ENCODE measurements at places on chromosomes 12 and 14.

- DNase-seq: no peak
Observed at GRCh38 chr12:104604995-104605675, 148.4 kb downstream of the CHST11 start.

- no peak for DNase-seq
Observed at GRCh38 chr12:43551971-43552559, at the start of gene ADAMTS20. Gene ADAMTS20, minus strand, starts transcription at chr12:43552203. Its CDS starts 282 bp downstream, at chr12:43551921.

- DNase-seq: no peak
Observed at GRCh38 chr14:74216671-74217070, 22.6 kb upstream of the VSX2 start.

DNA sequence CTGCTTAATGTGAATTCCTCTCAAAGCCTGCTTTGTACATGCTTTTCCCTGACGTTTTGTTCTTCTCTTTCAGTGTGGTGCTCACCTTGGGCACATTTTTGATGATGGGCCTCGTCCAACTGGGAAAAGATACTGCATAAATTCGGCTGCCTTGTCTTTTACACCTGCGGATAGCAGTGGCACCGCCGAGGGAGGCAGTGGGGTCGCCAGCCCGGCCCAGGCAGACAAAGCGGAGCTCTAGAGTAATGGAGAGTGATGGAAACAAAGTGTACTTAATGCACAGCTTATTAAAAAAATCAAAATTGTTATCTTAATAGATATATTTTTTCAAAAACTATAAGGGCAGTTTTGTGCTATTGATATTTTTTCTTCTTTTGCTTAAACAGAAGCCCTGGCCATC lies 184.6 kb downstream of the MSRB3 start:
- DNase-seq: no peak

DNA sequence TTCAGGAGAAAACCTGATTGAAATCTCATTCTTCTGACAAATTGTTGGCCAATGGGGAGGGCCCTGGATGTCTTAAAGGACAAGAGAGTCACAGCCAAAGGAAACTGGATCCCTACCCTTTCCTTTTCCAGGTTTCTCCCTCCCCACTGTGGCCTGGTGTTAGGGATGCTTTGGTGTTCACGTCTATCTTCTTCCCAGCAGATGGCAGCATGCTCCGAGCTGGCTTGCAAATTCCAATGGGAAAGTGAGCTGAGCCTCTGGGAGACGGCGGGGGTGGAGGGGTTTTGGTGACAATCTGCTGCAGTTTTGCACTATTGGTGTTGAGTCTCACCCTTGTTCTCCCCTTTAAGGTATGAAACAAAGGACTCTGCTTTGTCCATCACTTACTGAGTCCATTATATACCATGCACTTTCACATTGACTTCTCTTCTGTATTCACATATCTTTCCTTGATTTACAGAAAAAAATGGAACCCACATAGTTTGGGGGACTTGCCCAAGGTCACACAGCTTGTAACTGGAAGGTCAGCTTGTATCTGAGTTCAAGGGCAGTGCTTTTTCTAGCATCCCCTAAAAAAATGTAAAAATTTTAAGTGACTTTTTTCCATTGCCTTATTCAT lies 39.3 kb downstream of the CCDC177 start:
- peak; percentile 42 for DNase-seq

- no peak for DNase-seq
Observed at GRCh38 chr12:76623931-76624330, 64.4 kb upstream of the OSBPL8 start.

DNA sequence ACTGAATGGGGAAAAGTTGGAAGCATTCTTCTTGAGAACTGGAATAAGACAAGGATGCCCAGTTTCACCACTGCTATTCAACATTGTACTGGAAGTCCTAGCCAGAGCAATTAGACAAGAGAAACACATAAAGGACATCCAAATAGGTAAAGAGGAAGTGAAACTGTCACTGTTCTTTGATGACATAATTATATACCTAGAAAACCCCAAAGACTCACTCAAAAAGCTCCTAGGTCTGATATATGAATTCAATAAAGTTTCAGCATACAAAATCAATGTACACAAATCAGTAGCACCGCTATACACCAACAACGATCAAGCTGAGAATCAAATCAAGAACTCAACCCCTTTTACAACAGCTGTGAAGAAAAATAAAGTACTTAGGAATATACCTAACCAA lies 157.3 kb upstream of the DDHD1 start:
- no peak for DNase-seq

DNA sequence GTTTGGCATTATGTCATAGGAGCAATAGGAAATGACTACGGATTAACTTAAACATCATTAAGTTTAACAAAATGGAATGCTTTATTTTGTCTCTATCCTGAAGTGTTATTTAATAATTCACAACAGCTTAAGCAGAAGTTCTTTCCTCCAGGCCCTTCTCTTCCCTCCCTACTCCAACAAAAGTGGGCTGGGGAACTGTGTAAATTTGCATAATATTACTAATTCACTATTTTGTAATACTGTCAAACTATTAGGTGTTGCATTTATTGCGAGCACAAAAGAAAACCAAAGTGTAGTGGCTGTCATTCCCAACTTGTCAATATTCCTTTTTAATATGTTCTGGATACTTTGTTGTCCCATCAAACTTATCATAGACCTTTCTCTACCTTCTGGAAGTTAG lies 69.8 kb downstream of the ATG14 start:
- DNase-seq: no peak

- DNase-seq: no peak
Observed at GRCh38 chr12:118361092-118361404, 11.7 kb downstream of the TAOK3 start.

DNA sequence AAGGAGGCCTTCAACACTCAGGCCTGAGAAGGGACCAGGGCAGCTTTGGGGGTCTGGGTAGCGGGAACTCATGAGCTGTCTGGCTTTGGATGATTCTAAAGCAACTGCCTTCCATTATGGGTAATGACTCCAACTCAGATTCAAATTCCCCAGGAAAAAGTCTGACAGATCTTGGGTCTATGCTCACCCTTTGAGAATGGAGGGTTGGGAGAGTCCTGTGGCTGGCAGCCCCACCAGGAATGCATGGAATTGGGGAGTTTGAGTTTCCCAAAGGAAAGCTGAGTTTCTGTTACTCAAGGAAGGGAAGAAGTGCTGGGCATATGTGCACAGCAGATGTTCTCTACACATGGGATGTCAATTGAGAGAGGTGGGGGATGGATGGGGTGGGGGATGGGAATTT lies 22.4 kb upstream of the LTBP2 start:
- no peak for DNase-seq

GRCh38 chr12:125983784-125984500 lies 918.7 kb downstream of the AACS start:
- DNase-seq: peak; percentile 23

- DNase-seq: no peak
Observed at GRCh38 chr14:65304239-65304638, 108.3 kb upstream of the FUT8 start.

DNA sequence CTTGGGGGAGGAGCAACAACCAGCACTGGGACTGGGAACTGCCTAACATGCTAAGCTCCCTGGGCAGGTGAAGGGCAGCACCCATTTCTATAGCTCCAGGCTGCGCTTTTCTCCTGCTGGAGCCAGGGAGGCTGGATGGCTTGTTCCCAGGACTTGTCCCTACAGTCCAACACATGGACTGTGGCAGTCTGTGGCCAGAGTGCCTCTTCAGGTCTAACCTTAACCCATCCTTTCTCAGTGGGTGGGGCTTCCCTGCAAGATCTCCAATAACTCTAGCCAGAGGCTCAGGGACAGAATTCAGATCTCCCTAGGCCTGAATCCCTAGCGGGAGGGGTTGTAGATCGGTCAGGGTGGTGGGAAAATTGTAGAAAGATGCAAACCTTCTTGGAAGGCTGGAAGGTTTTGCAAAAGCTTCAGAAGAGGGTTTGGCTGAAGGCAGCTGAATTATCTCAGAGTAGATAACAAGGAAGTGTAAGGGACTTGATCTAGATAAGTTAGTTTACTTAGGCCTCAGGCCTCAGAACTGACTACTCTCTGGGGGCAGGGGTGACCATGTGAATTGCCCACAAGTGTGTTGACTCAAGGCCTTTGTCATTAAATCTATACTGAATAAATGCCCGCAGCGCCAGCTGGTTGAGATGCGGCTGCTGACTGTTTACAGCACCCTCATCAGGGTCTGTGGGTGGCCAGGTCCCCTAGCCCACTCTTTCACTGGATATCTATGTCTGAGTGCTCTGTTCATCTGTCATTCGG lies 60.7 kb downstream of the SSPN start:
- no peak for DNase-seq

DNA sequence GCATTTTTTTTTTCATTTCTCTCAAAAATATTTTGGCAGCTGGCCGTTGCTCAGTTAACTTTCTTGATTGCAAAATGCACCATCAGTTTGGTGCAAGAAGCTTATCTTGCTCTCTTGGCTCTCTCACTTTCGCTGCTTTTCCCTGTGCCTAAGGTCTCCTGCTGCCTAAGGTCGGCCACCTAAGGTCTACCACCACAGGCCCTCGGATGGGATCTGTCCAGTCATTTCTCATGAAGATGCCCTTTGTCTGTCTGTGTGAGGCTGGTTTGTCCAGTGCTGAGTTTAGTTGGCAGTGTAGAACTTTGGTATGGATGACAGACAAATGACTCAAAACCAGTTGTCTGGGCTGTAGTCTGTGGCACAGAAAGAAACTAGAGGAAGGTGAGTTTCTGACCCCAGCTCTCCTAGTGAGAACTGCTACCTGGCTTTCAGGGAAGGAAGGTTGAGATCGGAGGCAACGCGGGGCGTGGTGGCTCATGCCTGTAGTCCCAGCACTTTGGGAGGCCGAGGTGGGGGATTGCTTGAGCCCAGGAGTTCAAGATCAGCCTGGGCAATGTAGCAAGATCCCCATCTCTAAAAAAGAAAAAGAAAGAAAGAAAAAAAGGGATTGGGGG lies 2.6 kb downstream of the MLXIP start:
- DNase-seq: no peak

DNA sequence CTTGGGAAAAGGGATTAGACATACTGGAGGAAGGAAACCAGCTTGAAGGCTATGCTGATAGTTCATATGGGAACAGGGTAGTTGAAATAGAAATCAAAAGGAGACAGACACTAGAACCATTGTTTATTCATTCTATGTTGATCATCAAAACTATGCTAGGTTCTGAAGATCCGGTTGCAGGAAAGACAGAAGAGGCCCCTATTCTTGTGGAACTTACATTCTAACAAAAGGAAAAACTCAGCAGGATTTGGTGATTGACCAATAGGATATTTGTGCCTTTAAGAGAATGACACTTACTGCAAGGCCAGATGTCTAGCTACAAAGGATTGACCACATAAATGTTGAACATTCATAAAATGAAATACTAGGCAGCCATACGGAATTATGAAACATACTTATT lies 179.2 kb downstream of the AKAP6 start:
- no peak for DNase-seq

DNA sequence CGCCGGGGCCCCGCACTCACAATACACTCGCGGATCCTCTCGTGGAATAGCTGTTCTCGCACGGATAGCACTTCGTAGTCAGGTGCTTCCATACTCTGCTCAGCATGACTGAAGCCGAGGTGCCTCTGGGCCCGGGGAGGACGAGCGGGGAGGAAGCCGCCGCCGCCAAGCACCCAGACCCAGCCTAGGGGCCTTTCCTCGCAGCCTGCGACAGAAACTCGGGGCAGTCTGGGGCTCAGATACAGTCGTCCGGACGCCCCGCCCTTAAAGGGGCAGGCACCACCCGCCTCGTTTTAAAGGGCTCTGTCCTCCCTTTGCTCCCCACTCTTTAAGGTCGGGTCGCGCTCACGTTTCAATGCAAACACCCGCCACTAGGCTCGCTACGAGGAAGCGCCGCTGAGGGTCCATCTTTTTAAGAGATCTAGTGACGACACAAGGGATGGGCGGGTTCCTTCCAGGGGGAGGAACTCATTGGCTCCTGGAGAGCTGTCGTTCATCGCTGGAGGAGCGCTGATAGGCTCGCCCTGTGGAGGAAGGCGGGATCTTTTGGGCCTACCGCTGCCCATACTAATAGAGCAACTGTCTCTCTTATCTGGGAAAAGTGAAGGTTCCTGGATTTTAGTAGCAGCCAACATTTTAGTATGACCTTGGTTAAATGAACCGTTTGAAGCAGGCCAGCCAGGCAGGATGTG lies at the start of gene LMBR1L:
Gene LMBR1L, minus strand, starts transcription at position 384 of the 692 bp plus-strand sequence. Its CDS starts 292 bp downstream, at position 92.
- peak; percentile 97 for DNase-seq

DNA sequence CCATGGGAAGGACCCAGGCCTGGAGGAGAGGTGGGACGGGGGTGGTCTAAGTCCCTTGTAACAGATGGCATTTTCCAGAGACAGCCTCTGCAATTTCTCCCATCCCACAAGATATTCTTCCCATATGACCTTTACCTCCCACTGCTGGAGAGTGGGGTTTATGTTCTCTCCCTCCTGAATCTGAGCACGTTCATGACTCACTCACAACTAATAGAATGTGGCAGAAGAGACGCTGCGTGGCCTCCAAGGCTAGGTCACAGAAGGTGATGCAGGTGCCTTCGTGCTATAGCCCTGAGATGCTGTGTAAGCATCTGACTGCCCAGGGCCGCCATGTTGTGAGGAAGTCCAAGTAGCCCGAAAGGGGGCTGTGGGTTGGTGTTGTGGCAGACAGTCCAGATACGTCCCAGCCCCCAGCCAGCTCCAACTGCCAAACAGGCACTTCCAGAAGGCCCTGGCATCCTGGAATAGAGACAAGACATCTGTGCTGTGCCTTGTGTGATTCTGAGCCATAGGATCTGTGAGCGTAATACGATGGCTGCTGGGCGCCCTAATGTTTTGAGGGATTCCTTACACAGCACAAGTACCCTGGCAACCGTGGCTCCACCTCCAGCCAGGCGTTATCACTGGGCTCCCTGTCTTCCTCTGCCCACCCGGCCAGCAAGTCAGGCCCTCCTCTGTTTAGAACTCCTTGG lies 56.1 kb upstream of the NCOR2 start:
- no peak for DNase-seq

- DNase-seq: no peak
Observed at GRCh38 chr12:15268309-15268708, 47.1 kb upstream of the RERG start.

- DNase-seq: no peak
Observed at GRCh38 chr12:16766736-16767135, 160.8 kb upstream of the LMO3 start.

DNA sequence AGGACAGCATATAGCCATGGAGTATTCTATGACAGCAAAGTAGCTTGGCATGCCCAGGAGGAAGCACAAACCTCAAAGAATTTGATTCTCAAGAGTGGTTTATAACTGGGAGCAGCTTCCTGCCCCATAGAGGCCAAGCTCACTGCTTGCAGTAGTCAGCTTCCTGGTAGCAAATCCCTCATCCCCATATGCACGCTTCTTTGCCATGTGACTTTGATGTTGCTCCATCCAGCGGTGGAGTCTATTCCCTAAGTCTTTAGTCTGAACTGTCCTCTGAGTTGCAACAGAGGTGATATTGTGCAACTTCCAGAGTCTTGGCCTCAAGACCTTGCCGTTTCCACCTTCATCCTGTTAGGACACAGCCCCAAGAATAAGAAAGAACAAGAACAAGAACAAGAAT lies 996.8 kb upstream of the TMEM132C start:
- DNase-seq: no peak

GRCh38 chr14:49857427-49858003 lies 4.9 kb upstream of the NEMF start:
- DNase-seq: no peak

DNA sequence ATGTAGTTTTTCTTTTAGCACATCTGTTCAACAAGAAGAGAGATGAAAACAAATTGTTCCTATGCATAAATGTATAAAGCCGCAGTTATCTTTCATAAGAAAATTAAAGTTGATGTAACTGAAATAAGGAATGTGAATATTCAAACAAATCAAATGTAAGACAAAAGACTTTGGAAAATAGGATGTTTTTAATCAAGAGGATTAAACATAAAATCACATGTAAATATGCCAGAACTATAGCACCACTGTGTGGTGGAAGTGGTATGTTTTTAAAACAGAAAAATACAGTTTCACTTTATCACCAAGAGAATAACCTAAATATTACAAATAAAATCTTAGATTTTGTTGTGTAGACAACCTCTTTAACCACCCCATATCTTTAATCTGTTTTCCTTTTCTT lies 40.4 kb downstream of the CAPS2 start:
- DNase-seq: no peak
